ENCODE measurements at places on chromosomes 2 and 18. TPM values are rescaled to one million over a fixed set of nuclear protein-coding genes. Genes with fewer than 3 reads are reported as not detected.

DNA sequence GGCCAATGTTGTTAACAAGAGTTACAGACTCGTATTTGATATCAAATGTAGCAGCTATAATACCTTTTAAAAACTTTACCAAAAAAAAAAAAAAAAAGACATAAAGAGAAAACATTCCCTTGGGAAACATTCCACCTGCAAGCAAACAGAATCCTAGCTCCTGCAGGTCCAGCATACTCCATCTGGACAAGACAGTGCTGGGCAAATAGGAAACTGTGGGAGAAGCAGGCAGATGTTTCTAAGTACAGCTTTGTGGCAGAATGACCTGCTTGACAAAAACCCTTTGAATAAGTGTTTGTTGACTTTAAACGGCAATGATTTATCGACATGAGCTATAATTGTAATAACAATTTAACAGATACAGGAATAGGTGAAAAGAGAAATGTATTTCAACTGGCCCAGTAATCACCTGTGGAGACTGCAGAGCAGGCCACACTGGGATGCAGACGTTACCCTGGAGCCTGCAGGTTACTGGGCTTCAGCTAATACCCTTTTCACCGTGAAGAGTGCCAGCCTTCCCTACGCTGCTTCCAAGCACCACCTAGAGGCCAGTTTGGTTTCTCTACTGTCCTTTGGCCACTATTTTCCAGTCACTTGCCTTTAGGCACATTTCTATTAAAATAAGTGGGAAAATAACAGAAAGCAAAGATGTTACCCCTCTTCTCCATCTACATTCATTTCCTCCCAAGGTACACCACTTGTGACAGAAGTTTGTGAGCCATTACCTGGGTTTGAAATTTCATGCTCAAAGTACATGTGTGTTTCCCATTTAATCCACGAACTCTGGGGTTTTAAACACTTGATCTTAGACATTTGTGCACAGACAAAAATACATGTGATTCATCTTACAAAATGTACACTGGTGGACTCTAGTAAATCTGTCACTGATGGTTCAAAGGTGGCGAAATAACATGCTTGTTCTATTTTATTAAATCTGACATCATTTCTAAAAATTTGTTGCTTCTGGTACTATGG is 96.9 kb upstream of the ZNF397 start:
- no peak overlapping the region for H3K27ac ChIP-seq
- peaks cover 3% of the 10 kb centered on the region for H3K36me3 ChIP-seq
- no peaks in the 10 kb centered on the region for H3K27me3 ChIP-seq
- no peak overlapping the region for H3K4me3 ChIP-seq
- H3K4me1 ChIP-seq, result 0 out of 2 replicates have a peak, but pooled peaks cover 9% of the 10 kb centered on the region
- DNase-seq, result peak; percentile 47

DNA sequence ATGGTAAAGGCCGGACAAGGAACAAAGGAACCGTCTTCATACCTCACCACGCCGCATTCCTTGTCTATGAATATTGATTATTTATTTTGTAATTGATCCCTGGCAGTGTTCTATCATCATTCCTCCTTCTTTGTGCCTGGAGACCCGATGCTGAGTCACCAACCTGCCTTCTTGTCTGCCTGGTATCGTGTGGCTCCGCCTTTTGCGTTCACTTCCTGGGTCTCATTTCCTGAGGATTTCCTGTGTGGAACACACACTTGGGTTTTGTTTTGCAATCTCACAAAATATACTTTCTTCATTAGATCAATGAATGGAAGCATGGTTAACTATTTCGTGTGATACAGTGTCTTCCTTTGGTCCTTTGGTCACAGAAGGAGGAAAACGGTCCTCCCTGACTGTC is 95.5 kb upstream of the SNTG2 start:
- H3K36me3 ChIP-seq, result no peaks in the 10 kb centered on the region
- peaks cover 38% of the 10 kb centered on the region for H3K27me3 ChIP-seq
- H3K4me3 ChIP-seq, result no peak overlapping the region
- H3K27ac ChIP-seq, result no peak overlapping the region

DNA sequence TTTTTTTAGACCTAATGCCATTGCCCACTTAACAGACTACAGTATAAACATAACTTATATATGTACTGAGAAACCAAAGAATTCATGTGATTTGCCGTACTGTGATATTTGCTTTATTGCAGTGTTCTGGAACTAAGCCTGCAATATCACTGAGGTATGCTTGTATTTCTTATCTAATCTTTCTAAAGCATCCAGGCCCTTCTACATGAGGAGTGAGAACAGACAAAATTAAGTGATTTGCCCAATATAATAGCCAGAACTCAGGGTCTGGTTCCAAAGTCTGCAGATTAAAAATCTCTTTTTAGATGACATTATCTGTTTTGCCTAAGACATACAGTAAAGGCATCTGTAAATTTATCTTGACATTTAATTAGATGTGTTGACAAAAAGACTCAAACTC is 41.9 kb downstream of the BMPR2 start:
- no peak for DNase-seq
- no peak overlapping the region for H3K27ac ChIP-seq
- no peak overlapping the region for H3K4me3 ChIP-seq
- no peaks in the 10 kb centered on the region for H3K4me1 ChIP-seq

GRCh38 chr2:108905906-108906305 is 83.1 kb downstream of the EDAR start:
- peaks cover 8% of the 10 kb centered on the region for H3K4me1 ChIP-seq
- H3K4me3 ChIP-seq, result no peak overlapping the region
- H3K27me3 ChIP-seq, result peaks cover 14% of the 10 kb centered on the region
- DNase-seq, result no peak
- no peak overlapping the region for H3K27ac ChIP-seq

DNA sequence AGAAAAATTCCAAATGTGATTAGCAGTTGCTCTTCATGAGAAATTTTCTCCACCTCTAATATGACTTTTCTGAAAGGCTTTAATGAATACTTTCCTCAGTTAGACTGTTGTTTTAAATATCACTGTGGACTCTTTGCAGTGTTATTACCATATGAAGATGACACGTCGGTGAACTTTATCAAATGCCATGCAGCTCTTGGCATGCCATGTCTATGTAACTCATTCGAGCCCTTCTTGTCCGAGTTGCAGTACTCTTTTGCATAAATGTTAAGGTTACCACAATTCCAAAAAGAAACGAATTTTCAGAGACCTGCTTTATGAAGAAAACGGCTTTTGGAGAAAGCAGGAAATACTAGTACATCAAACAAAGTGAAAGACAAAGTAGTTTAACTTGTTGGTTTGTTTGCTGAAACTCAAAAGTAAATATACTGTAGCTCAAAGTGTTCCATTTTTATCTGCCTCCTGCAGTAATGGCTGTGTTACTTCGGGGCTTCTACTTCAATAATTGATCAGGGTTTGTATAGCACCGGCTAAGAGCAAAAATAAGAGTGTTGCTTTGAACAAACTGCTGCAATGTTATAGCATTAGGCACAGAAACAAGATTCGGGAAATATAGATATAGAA is 204.1 kb downstream of the ARHGAP15 start:
- H3K27ac ChIP-seq, result no peak overlapping the region
- no peaks in the 10 kb centered on the region for H3K36me3 ChIP-seq
- 0 out of 2 replicates have a peak, but pooled peaks cover 7% of the 10 kb centered on the region for H3K4me1 ChIP-seq
- H3K27me3 ChIP-seq, result no peaks in the 10 kb centered on the region
- DNase-seq, result peak; percentile 3
- H3K4me3 ChIP-seq, result no peak overlapping the region

The SLC20A1 gene
- total RNA-seq, result 85.9 TPM

The ANKZF1 gene
- total RNA-seq, result 14.6 TPM

Data from HepG2 (cell line).